ENCODE measurements at places on chromosomes 16 and 17.

DNA sequence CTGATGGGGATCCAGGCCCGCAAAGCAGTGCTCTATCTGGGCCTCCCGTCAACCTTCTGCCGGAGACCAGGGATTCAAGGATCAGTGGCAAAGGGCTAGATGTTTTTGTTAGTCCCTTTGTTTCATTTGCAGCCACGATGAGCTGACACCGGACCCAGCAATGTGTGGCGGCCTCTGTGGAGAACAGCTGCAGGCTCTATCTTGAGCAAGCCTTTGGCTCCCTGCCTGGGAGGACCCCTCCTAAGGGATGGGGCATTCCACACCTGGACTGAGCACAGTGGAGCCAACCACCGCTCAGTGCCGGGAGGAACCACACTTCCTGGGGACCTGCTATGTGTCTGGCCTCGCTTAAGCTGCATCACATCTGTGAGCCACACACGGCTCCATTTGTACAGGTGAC is 215.8 kb downstream of the RBFOX3 start:
- DNase-seq, result no peak

GRCh38 chr17:50163843-50164696 is 1.7 kb upstream of the SGCA start:
- no peak for DNase-seq

- DNase-seq, result no peak
Measured at GRCh38 chr17:48374650-48375230, 55.3 kb downstream of the SKAP1 start.

DNA sequence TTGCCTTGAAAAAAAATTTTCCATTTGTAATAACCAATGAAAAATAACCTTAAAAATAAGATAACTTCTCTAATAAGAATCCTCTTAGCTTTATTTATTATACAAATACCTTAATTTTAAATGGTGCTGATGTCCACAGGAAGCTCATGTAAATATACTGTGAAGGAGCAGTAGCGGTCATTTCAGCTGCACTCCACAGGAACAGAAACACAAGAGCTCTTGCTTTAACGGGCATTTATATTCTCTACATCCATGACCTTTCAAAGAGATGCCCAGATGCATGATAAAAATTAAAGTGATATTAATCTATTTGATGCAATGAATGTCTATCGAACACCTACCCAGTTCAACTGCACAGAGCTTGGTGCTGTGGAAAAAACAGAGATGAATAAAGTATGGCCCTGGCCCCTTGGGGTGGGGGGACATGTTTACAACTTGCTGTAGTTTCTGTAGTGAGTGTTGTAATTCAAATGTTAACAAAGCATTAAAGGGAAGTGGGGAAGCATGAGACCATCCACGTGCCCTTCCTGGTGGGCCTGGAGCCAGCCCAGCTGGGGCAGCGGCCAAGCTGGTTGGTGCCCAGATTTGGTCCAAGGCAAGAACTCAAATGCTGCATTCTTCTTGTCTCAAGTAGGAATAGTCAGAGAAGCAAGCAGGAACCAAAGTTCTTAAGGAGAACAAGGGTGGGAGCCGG is 47.9 kb downstream of the IQCK start:
- no peak for DNase-seq

GRCh38 chr17:63985387-63986140 is 12.6 kb upstream of the PRR29 start:
- DNase-seq, result no peak

- DNase-seq, result no peak
Measured at GRCh38 chr17:42287305-42287976, 857 bp upstream of the STAT5A start.

DNA sequence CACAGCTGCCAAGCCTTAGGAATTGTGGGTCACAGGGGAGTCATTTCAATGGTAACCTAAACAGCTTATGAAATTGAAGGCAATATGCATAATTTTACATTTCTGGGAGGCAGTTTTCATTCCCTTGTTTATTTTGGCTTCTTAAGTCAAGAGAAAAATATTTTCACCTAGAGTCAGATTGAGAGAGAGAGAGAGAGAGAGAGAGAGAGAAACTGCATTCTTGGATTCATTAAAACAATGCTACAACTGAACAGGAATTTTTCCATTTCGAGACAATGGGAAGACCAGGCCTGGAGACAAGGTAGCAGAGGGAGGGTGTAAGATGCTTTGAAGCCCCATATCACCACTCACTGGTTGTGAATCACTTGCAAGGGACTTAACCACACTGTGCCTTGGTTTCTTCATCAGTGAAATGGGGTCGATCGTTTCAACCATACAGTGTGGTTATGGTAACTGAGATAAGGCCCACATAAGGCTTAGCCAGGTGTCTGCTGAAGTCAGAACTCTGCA is 224.7 kb upstream of the IRX3 start:
- DNase-seq, result peak; percentile 13

DNA sequence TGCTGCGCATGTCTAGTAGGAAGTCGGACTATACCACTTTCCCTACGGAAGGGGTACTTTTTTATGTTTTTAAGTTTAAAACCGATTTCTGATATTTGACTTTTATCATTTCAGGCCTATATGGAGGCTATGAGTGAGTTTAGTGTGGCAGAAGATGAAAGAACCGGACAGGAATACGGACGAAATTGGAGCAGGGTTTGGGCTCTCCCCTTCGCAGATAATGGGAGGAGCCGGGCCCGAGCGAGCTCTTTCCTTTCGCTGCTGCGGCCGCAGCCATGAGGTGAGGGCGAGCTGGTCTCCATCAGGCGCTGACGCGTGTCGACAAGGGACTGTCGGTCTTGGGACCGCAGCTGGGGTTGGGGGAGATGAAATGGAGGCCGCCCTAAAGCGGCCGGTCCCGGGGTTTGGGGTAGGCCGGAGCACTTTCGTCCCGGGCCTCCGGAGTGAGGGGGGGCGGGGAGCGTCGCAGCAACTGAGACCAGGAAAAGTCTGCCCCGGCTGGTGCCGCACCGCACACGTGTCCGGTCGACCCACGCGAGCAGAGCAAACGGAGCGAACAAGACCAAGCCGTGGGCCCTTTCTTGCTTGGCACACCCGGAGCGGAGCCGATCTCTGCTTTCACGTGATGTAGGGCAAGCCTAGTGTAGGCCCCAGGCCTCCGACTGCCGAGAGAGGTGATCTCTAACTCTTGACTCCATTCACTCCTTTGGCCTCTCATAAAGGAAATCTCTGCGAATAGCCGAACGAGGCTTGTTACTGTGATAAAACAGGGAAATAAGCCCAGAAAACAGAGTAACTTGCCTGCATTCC is at the start of gene RPL19:
Gene RPL19 (plus strand): TSS at position 214 of the 810 bp plus-strand sequence. CDS start 62 bp downstream, at position 276.
- peak; percentile 72 for DNase-seq

GRCh38 chr16:75556431-75556950 is 439 bp upstream of the TMEM231 start:
- no peak for DNase-seq

DNA sequence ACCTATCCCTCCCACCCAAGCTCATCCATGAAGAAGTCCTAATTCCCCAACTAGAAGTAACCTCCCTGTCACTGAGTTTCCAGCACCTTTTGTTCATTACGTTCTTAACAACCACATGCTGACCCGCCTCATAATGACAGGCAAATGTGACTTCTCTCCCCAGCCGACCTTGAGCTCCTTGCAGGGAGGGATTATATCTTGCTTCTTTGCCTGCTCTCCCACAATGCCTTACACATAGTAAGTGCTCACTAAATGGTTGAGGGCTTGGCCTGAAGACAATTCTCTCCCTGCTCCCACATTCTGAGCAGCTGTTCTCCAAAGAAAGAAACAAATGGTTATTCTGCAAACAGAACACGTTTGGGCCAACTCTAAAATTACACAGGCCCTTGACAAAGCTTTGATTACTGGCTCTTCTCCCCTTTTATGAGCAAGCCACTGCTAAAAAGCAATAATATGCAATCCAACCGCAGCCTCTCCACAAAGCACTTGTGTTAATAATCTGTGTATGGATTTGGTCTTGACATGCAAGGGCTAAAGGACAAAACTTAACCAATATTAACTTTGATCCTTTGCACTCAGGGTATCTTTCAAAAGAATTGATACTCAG is 23.2 kb downstream of the SLC39A11 start:
- no peak for DNase-seq

GRCh38 chr17:17183744-17184143 is 22.4 kb downstream of the PLD6 start:
- no peak for DNase-seq

DNA sequence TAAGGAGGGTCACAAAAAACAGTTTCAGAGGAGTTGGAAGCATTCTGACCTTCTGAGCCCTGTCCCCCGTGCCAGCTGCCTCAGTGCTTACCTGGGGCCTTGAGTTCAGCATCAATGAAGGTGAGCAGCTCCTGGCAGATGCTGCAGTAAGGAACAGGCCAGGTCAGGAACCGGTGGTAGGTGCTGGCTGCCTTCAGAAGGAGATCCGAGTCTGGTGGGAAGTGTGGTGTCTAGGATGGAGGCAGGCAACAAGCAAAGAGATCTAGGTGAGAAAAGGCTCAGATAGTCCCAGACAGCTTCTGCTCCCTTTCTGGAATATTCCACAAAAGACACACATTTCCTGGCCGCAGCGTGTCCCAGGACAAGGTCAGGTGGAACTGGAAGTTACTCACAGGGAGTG is 37.2 kb upstream of the PIK3R6 start:
- no peak for DNase-seq

DNA sequence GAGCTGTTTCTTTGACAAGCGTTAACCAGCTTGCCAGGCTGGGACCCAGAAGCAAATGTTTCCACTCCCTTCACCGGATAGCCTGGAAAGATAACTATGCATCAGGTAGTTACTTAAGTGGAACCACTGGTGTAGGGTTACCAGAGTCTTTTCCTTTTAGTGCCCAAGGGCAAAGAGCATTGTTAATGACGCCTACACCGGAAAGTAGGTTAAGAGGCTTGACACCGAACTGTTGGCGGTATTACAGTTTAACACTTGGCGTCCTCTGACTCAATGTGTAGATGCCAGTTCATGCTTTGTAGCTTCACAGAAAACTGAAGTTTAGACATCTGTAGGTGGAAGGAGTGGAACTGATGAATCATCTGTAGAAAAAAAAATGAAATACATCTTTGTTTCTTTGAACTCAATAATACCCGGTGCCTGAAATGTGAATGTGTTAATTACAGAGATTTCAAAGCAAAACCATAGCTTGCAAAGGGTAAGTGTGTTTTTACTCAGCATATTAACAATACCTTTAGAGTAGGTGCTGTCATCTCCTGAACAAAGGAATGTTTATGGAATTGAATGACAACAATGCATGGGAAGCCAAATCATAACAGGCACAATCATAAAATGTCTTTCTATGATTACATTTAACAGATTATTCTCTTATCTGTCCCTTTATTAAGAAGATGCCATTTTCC is 426.7 kb upstream of the SALL1 start:
- DNase-seq, result no peak

DNA sequence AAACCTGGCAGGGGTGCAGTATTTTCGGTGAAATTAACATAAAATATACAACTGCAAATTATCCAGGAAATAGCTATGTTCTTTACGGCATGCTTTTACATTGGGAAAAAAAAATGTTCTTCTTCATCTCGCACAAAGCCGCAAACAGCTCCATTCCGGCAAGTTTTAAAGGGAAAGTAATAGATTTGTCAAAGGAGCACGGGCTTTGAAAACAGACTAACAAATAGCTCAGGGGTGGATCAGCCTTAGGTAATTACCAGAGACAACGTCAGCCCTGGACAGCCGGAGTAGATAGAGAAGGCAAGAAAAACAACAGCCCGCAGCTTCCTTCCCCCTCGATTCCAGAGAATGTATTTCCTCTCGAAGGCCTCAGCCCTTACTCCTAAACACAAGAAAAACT is 222.5 kb downstream of the C16orf78 start:
- no peak for DNase-seq

- no peak for DNase-seq
Measured at GRCh38 chr17:44307387-44308186, 814 bp upstream of the RUNDC3A start.

- DNase-seq, result no peak
Measured at GRCh38 chr16:55349867-55350266, 25.9 kb downstream of the IRX6 start.

- DNase-seq, result no peak
Measured at GRCh38 chr16:30482366-30482765, 9.8 kb downstream of the ITGAL start.

GRCh38 chr17:79950751-79951150 is 84.9 kb downstream of the TBC1D16 start:
- DNase-seq, result no peak

DNA sequence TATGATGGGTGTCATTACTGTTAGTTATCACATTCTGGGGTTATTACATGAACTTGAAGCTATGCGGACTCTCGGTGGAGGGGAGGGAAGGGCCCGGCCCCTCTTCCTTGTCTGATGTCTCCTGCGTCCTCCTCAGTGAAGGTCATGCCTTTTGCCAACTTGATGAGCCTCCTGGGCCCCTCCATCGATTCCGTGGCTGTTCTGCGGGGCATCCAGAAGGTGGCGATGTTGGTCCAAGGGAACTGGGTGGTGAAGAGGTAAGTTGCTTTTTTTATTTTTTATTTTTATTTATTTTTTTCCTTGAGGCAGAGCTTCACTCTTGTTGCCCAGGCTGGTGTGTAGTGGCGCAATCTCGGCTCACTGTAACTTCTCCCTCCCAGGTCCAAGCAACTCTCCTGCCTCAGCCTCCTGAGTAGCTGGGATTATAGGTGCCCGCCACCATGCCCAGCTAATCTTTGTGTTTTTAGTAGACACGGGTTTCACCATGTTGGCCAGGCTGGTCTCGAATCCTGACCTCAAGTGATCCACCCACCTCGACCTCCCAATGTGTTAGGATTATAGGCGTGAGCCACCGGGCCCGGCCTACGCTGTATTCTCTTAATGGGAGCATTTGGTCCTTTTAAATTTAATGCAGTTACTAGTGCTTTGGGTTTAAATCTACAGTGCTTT is 21.6 kb downstream of the POLR3E start:
- no peak for DNase-seq

- no peak for DNase-seq
Measured at GRCh38 chr17:44776628-44777393, 18.0 kb downstream of the ADAM11 start.

GRCh38 chr17:77456271-77456950 is 315.6 kb downstream of the SEC14L1 start:
- no peak for DNase-seq

DNA sequence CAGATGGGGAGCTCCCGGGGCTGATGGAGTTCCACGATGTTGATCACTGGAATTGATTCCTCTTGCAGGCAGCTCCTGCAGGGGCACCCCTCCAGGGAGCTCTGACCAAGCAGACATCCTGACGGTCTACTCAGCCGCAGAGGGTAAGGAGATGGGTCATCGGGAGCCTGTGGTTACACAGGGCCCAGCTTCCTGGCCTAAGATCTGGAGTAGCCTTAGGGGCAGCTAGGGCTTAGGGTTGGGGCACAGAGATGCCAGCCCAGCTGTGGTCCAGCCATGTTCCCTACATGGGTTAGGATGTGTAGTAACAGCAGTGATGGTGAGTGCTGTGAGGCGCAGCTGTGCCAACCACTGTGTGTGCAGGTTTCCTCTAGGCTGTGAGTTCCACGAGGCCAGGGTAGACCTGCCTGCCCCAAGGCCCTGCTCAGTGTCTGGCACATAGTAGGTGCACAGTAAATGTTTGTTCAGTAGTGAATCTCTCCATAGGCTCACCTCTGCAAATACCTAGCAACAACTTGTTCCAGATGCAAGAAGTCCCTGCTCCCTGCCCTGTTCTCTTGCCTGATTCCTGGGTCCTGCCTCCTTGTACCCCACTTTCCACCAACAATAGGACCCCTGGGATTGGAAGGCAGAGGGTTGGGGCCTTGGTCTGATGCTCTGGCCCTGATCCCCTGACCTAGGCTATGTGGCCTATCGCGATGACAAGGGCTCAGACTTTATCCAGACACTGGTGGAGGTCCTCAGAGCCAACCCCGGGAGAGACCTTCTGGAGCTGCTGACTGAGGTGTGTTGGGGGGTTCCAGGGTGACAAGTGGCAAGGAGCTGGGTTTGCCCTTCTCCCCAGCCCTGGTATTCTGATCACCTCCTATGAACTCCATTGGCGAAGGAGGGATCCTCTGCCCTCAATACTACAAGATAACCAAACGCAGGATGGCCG is 13.7 kb downstream of the ZNF213 start:
- DNase-seq, result no peak
